Activated T-helper 17 cell treated with anti-CD3 and anti-CD28 coated beads, Interleukin-2, amount 50 U/mL, for 72 hours (primary cell): ENCODE measurements at places on chromosomes 4 and X. TPM values are rescaled to one million over a fixed set of nuclear protein-coding genes. Genes with fewer than 3 reads are reported as not detected.

TEX11 gene
- total RNA-seq: not detected

MAGEA1 gene
- total RNA-seq: not detected

TSPAN7 gene
- total RNA-seq: 0.78 TPM

RBM46 gene
- total RNA-seq: not detected

AWAT2 gene
- total RNA-seq: not detected

BANK1 gene
- total RNA-seq: 0.17 TPM

BGN gene
- total RNA-seq: not detected

GPRIN3 gene
- 69.7 TPM for total RNA-seq

ADGRG4 gene
- total RNA-seq: not detected

IBSP gene
- not detected for total RNA-seq

PLXNB3 gene
- 0.45 TPM for total RNA-seq

FOXR2 gene
- total RNA-seq: not detected

SRPX gene
- total RNA-seq: 1.4 TPM

GAGE1 gene
- total RNA-seq: not detected

FSTL5 gene
- total RNA-seq: not detected

NLGN3 gene
- 1.6 TPM for total RNA-seq

STBD1 gene
- 1.0 TPM for total RNA-seq
